Activated T-helper 1 cell treated with anti-CD3 and anti-CD28 coated beads, Interleukin-12 subunit alpha, Interleukin-12 subunit beta, Interleukin-2, Interleukin-4 antibody, amounts not matched to agents 30 ng/mL and 10 ng/mL and 1 ng/mL, durations not matched to agents 14 hours and 24 hours and 36 hours (primary cell): ENCODE measurements at places on chromosomes 7 and 10. TPM values are rescaled to one million over a fixed set of nuclear protein-coding genes. Genes with fewer than 3 reads are reported as not detected.

Gene PYROXD2
- total RNA-seq = 2.8 and 2.9 TPM in 2 replicates

Gene STEAP1
- 1.9 and 3.3 TPM in 2 replicates for total RNA-seq

Gene TMEM236
- total RNA-seq = 0.05 TPM in 1 of 2 replicates, not detected in the other

Gene CYP3A5
- total RNA-seq = not detected in 2 replicates

Gene COBL
- total RNA-seq = not detected in 2 replicates

Gene UTF1
- 0.17 TPM in 1 of 2 replicates, not detected in the other for total RNA-seq

Gene NEBL
- 0.18 and 0.22 TPM in 2 replicates for total RNA-seq

Gene FKBP6
- not detected in 2 replicates for total RNA-seq

Gene TACR2
- total RNA-seq = not detected in 2 replicates

Gene MYOZ1
- not detected in 2 replicates for total RNA-seq

Gene PRF1
- 100 and 103 TPM in 2 replicates for total RNA-seq

Gene FASTK
- total RNA-seq = 92.6 and 96.3 TPM in 2 replicates
